ENCODE measurements at places on chromosomes 1 and 21.

DNA sequence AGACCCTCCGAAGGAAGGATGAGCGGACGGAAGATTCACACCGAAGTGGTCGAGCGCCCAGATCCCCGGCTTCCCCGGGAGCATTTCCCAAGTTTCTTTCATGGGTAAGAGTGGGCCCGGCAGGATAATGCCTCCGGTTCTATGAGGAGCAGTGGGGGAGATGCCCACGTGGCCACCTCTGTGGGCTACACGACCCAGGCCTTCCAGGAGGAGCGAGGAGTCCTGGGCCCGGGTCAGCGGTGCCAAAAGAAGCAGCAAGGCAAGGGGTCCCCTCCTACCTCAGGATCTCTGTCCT is 7.9 kb upstream of the NBPF11 start:
- DNase-seq: no peak

GRCh38 chr1:23462766-23463165 is 21.2 kb downstream of the ASAP3 start:
- no peak for DNase-seq

GRCh38 chr1:116573431-116574095 is 2.7 kb upstream of the CD58 start:
- no peak for DNase-seq

GRCh38 chr1:231424950-231425805 is 3.1 kb upstream of the EGLN1 start:
- DNase-seq: no peak

- no peak for DNase-seq
Measured at GRCh38 chr1:180096584-180097325, 57.9 kb upstream of the QSOX1 start.

- no peak for DNase-seq
Measured at GRCh38 chr1:27473755-27474154, 16.2 kb downstream of the WASF2 start.

GRCh38 chr1:5664906-5665875 is 327.0 kb downstream of the NPHP4 start:
- no peak for DNase-seq

GRCh38 chr1:226525750-226526149 is 22.8 kb upstream of the STUM start:
- no peak for DNase-seq

DNA sequence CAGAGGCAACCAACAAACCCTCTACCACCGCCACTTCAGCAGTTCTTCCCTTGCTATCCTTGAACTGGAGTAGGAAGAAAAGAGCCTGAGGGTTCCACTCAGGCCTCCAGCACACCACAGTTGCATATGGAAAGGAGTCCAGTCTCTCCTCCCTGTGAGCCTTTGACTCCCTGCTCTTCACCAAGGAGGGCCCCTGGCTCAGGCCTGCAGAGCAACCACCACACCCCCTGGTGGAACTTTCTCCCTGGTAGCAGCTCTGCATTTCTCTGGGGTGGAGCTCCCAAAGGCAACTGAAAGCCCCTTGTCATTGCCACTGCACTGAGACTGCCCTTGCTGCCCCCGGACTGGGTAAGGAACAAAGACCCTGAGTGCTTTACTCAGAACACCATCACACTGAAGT is 1021.5 kb upstream of the ADGRL2 start:
- DNase-seq: no peak

- no peak for DNase-seq
Measured at GRCh38 chr1:14183329-14183728, 415.2 kb upstream of the KAZN start.

- no peak for DNase-seq
Measured at GRCh38 chr1:101257500-101258325, 20.9 kb downstream of the S1PR1 start.

DNA sequence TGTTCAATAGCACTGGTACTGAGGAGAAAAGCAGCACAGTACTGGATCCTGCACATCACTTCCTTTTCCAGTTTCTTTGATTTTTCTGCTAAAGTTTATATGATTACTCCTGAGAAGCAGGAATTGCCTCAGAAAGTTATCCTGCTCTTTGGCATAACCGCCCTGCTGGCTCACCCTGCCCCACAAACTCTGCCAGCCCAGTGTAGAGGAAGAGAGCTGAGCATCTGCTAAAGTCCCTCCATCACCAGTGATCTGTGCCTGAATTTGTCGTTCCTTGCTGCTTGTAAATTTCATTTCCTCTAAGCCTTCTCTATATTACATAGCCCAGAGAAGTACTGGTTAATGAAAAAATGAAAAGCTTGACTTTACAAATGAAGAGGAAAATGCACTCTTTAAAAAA is 87.0 kb upstream of the C1orf21 start:
- DNase-seq: no peak

DNA sequence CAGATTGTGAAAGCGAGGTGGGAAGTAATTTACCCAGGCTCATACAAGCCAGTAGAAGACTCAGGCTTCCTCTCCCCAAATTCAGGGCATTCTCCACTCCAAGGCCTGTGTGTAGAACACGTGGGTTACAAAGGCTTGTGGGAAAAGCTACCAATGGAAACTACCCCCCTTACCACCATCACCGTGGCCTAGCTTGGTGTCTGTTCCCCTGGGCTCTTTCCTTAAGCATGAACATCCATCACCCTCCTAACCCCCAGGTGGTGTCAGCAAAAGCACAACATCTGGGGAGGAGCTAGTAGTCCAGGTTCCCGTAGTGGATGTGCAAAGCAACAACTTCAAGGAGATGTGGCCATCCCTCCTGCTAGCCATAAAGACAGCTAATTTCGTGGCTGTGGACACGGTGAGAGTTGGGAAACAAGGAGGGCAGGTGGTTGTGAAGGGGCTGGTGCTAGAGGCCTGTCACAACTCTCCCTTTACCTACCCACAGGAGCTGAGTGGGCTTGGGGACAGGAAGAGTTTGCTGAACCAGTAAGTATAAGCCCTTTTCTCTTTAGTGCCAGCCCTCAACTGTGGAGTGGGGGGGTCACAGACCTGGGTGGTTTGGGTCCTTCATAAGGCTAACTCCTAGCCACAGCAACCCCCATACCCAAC is 701 bp upstream of the MUTYH start:
- no peak for DNase-seq

DNA sequence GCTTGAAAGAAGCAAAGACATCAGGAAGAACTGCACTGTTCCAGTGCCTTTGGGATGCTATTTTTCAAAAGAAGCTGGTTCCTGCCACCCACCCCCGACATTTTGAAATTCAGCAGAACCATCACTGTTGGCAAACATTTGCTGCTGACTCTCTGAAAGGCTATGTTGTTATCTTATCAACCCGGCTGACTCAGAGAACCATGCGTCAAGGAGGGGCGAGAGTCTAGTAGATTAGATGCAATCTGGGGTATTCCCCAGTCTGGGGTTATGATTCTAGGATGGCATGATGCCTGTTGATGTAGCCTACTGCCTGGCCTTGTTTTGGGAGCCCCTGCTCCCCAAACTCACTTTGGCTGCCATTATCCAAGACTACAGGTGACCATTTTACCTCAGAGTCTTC is 267.8 kb upstream of the RUNX1 start:
- DNase-seq: no peak

- DNase-seq: no peak
Measured at GRCh38 chr21:37060296-37060695, 12.6 kb downstream of the PIGP start.

DNA sequence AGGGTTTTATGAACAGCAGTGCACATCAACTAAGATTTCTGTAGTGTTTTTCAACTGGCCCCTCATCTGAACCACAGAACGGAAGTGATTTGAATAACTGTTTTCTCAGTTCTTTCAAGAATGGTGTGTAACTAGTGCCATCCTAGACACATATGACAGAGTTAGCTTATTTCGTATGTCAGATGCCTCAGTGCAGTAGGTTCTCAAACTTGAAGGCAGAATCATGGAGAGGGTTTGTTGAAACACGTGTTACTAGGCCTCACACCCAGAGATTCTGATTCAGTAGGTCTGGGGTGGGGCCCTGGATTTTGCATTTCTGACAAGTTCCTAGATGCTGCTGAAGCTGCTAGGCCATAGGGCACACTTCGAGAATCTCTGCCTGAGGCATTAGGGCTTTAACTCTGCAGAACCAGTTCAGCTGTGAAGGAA is 49.0 kb downstream of the SCCPDH start:
- no peak for DNase-seq

GRCh38 chr21:41411449-41412089 is 14.5 kb upstream of the MX1 start:
- no peak for DNase-seq

- no peak for DNase-seq
Measured at GRCh38 chr21:36178349-36178748, 21.7 kb downstream of the DOP1B start.

- no peak for DNase-seq
Measured at GRCh38 chr1:177566495-177566894, 395.7 kb downstream of the BRINP2 start.

DNA sequence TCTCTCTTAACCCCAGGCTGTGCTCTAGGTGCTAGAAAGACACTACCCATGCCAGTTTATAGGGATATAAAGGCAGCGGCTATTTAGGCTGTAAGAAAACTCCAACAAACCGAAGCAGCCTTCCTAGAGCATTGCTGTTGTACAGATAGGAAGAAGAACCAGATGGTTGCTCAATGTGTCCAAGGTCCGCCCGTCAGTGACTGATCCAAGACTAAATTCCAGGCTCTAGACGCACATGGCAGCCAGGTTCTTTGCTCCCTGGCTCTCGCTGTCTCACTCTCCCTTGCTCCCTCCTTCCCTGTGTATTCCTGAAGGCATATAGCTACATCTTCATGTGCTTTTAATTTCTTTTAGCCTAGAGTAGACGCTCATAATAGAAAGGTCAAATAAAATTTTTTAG is 303.4 kb downstream of the KIF26B start:
- DNase-seq: no peak

GRCh38 chr1:89276690-89277089 is 4.0 kb upstream of the GBP5 start:
- DNase-seq: no peak

GRCh38 chr1:3226701-3227350 is 157.8 kb downstream of the PRDM16 start:
- no peak for DNase-seq

DNA sequence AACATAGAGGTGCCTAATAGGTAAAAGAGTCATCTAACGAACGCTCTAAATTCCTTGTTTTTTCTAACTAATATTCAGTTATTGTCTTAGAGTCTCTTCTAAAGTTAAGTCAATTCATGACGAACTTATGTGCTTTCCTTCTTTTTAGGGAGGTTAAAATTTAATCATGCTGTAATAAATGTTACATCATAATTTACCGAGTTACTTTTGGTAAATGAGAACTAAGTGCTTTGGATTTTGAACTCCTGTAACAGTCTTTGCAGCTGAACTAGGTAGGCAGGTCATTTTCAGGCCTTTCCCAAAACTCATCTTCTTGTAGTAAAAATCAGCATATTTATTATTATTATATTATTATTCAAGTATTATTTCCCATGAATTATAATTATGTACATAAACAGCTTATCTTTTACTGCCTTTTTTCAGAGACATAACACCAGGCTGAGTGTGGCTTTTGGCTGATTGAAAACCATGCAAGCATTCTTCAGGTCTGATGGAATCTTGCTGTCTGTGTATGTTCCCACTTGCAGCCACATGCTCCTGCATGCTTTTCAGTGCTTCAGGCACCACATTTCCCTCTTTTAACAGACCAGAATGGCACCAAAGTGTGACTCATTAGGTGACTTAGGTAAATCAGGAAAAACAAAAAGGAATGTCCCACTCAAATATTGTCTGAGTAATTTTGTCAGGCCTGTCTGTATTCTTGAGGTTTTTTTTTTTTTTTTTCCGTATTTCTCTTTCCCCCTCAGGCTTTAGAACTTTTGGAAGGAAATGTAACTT is 81.0 kb upstream of the CD55 start:
- no peak for DNase-seq

DNA sequence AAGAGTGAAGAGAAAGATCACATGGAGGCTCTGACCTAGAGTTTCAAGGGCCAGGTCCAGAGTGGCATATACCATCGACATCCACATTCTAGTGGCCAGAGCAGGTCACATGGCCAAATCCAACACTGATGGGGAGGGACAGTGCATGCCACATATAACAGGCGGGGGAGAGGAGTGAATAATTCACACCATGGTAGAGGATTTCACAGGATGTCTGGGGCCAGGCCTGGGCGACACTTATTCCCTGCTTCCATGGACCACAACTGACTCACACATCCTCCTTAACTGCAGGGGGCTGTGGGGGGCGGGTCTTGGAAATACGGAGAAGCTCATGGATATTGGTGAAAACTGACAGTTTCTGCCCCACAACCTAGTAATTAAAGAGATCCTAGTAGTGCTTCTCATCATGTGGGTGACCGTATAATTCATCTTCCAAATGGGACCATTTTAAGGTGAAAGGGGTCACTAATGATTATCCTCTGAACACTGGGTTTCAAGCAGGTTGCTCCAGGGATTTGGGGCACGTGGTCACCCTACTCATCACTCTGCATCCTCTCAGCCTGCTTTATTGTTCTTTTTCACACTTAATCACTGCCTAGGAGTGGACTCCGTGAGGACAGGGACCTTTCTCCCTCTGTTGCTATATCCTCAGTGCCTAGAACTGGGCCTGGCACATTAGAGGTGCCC is 44.0 kb downstream of the IGSF21 start:
- no peak for DNase-seq

- DNase-seq: no peak
Measured at GRCh38 chr1:50701706-50702317, 258.3 kb downstream of the FAF1 start.

DNA sequence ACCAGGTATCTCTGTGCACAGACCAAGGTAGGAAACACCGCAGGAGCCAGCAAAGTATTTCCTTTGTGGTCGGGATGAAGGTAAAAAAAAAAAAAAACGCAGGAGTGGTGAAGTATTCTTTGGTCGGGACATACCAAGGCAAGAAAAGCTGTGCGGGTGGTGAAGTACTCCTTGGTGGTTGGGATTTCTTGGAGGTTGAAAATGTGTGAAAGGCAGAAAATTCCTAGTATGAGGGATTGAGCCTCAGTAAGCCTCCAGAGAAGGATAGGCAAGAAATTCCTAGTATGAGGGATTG is 802.6 kb downstream of the PLA2G4A start:
- DNase-seq: no peak

DNA sequence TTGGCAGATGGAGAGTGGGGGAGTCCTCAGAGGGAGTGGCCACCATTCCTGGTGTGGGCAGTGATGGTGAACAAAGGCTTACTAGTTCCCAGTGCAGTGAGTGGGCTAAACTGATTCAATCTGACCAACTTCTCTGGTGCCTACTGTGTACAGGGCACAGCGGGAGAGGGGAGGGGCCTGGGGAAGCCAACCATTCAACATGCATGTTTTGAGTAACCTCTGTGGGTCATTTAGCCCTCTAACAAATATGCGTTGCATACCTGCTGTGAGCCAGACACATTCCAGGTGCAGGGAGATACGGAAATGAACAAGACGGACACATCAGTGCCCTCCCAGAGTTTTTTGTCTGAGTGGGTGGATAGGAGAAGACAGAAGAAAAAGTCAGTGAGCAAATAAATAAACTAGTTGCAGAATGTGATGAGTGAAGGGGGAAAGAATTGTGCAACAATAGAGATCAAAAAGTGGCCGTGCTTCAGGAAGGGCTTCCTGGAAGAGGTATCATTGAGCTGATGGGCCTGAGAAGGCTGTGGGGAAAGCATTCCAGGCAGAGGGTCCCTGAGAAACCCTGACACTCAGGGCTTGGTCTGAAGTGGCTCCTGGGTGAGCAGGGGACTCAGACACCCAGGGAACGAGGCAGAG is 78.8 kb downstream of the EPHB2 start:
- DNase-seq: no peak

All from iPS DF 6.9 (cell line).